ENCODE measurements at places on chromosomes 6 and 20. TPM values are rescaled to one million over a fixed set of nuclear protein-coding genes. Genes with fewer than 3 reads are reported as not detected.

- no peak for DNase-seq
Measured at GRCh38 chr6:11324453-11325015, 92.1 kb upstream of the NEDD9 start.

DNA sequence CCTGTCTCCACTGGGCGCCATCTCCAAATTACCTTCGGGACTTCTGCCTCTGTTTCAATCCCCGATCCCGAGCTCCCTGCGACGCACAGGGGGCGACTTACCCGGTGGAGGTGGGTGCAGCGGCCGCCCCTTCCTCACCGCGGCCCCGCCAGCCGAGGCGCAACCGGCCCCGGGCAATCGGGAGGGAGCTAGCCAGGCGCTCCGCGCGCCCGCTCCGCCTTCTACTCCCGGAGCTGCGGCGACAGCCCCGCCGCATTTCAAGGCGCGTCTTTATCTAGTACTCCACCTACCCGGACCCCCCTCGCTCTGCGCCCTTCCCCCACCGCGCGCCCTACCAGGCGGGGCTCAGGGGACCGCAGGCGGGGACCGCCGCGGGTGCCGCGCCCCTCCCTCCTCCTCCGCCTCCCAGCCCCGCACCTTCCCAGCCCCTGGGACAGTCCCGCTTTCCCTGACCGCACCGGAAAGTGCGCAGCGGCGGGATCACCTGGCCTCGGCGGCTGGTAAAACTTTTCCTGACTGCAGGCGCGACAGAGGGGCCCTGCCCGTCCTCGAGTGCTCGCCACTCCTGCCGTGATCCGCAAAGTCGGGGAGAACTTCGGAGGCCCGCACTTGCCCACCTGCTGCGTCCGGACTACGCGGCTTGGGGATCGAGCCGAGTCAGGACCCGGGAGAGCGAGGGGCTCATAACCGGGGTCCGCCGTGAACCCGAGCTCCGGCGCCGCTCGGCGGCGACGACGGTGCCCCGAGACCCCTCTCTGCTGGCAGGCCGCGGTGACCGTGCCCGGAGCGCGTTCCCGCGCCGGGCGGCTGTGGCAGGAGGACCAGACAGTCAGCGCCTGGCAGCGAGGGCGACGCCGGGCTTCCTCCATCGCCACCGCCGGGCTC is 8.0 kb upstream of the NKX2-2 start:
- DNase-seq = no peak

- no peak for DNase-seq
Measured at GRCh38 chr6:73302339-73302738, 39.3 kb upstream of the KHDC1 start.

DNA sequence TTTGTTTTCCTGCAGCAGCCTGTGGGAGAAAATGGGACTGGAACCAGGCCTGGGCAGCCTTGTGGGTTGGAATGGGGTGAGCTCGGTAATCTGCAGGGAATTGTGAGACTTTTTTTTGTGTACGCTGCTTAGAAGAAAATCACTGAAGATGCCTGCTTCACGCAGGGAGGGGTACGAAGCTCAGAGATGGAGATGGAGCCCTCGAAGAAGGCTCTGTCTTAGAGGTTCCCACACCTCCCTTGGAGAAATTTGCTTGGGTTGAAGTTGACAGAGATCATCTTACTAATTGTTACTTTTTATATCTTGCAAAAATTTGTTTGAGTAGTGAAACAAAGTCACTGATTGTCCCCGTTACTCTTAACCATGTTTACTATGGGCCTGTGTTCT is 894 bp downstream of the PYGB start:
- no peak for DNase-seq

- no peak for DNase-seq
Measured at GRCh38 chr6:37882724-37883413, 63.3 kb downstream of the ZFAND3 start.

- DNase-seq = no peak
Measured at GRCh38 chr6:1611572-1612298, 2.0 kb downstream of the FOXC1 start.

GRCh38 chr6:152206072-152206818 is 398.8 kb downstream of the ESR1 start:
- DNase-seq = no peak

DNA sequence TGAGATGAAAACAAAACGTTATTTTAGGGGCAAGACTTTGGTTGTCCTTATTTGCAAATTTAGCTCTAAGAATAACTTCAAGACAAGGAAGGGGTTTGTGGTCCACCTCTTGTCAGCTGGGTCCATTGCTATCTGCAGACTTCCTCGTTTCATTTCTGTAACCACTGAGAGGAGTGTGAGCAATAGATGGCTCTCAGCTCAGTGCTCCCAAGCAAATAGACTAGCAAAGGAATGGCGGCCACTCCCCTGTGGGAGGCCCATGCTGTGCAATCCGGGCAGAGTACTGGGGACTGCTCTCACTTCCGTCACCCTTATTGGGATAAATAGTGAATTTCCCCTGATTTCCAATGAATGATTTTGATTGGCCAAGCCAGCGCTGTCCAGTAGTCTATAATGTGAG is 176.6 kb downstream of the ZDHHC14 start:
- no peak for DNase-seq

DNA sequence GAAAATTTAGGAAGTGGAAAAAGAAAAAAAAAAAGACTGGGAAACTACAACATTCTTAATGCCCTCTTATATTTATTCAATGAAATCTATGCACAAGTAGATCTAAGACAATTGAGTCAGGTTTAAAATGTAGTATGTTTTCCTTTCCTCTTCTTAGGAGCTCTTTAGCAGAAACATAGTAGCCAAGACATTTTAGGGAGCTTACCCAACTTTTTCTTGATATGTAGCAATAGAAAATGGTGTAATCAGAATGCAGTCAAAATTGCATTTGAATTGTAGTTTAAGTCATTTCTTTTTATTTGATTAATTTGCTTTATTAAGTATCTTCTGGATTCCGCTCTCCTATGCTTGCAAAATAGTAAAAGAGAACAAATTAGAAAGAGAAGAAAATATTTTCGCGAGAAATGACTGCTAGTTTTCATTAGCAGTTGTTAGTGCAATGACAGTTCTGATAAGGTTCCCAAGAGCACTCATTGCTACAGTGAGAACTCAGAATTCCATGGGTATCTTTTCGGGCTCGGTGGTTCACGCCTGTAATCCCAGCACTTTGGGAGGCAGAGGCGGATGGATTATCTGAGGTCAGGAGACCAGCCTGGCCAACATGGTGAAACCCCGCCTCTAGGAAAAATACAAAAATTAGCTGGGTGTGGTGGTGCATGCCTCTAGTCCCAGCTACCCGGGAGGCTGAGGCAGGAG is 52.2 kb downstream of the JARID2 start:
- no peak for DNase-seq

DNA sequence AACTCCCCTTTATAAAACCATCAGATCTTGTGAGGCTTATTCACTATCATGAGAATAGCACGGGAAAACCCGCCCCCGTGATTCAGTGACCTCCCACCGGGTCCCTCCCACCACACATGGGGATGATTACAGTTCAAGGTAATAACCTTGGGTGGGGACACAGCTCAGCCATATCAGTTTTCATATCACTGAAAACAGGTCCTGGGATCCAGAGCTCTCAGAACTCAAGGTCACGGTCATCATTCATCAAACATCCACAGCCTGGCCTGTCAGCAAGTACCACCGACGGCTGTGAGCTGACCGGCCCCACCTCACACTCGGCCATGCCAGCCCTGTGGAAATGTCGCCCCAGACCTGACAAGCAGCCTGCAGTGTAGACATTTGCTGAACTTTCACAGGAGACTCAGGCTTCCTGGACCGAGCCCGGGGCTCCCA is 14.1 kb upstream of the FRMD1 start:
- DNase-seq = no peak

- no peak for DNase-seq
Measured at GRCh38 chr6:73340048-73340447, 14.0 kb downstream of the DPPA5 start.

GRCh38 chr20:49558826-49559225 is 9.1 kb downstream of the PTGIS start:
- no peak for DNase-seq

- no peak for DNase-seq
Measured at GRCh38 chr6:5208471-5208971, 52.2 kb downstream of the LYRM4 start.

DNA sequence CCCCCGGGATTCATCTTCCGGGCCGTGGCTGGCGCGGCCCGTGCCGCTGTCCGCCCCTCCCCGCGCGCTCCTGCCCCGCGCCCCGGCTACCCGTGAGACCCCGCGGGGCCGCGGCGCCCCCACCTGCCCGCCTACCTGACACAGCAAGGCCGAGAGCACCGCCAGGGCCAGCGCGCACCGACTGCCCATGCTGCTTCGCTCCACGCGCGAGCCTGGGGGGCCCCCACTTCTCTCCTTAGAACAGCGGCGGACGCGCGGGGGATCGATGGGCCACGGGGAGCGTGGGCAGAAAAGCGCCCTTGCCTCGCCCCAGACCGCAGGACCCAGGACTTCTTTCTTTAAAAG is 955 bp downstream of the DLL1 start:
- DNase-seq = no peak

GRCh38 chr6:113651120-113651519 is 206.0 kb upstream of the MARCKS start:
- no peak for DNase-seq

- DNase-seq = no peak
Measured at GRCh38 chr6:11634948-11635347, 97.4 kb downstream of the TMEM170B start.

DNA sequence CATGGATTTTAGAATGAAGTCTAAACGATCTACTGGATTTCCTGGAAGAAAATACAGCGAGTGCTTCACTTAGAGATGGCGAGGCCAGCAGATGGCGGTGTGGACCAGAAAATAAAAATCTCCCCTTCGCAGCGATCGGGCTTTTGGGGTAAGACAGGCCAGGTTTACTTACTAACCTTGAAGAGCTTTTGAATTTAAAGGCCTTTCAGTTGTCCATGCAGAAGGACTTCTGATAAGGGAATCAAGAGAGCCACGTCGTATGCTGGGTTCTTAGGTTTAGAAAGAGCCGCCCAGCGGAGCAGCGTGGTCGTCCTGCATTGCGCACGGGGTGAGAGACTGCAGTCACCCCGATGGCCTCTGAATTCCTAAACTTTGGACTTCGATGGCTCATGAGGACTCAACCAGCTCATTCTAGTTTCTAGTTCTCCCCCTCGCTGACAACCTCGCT is 125.2 kb upstream of the RALGAPA2 start:
- peak; percentile 55 for DNase-seq

- no peak for DNase-seq
Measured at GRCh38 chr6:73263570-73263909, 544 bp upstream of the KHDC1 start.

- no peak for DNase-seq
Measured at GRCh38 chr6:144753023-144753705, 468.0 kb downstream of the UTRN start.

The NR2E1 gene
- not detected for polyA plus RNA-seq

The FARS2 gene
- 18.7 TPM for polyA plus RNA-seq

The TTLL9 gene
- polyA plus RNA-seq = 5.5 TPM

The LY6G6F gene
- 0.32 TPM for polyA plus RNA-seq

The PHACTR3 gene
- 12.4 TPM for polyA plus RNA-seq

The SLC26A8 gene
- polyA plus RNA-seq = 0.47 TPM

The MLN gene
- 2.1 TPM for polyA plus RNA-seq

The PXT1 gene
- polyA plus RNA-seq = not detected

The SYCP2L gene
- 7.9 TPM for polyA plus RNA-seq

The GTSF1L gene
- not detected for polyA plus RNA-seq

The BNIP5 gene
- polyA plus RNA-seq = 0.17 TPM

The FOXP4 gene
- polyA plus RNA-seq = 29.3 TPM

The MYLK4 gene
- polyA plus RNA-seq = 1.8 TPM

The OTOR gene
- polyA plus RNA-seq = not detected

The RBM24 gene
- polyA plus RNA-seq = 1.2 TPM

The CEP250 gene
- polyA plus RNA-seq = 66.0 TPM

The RGS17 gene
- polyA plus RNA-seq = 3.6 TPM
